ENCODE measurements at places on chromosomes 6 and 20. TPM values are rescaled to one million over a fixed set of nuclear protein-coding genes. Genes with fewer than 3 reads are reported as not detected.

The STX11 gene
- polyA plus RNA-seq, result 2.0 TPM

The PGC gene
- polyA plus RNA-seq, result 0.39 TPM

The RGS17 gene
- polyA plus RNA-seq, result not detected

The GSTA1 gene
- polyA plus RNA-seq, result 725 TPM

The TCF15 gene
- polyA plus RNA-seq, result 1.6 TPM

The LINC00237 gene
- not detected for polyA plus RNA-seq

The LRRN4 gene
- polyA plus RNA-seq, result 1.6 TPM

DNA sequence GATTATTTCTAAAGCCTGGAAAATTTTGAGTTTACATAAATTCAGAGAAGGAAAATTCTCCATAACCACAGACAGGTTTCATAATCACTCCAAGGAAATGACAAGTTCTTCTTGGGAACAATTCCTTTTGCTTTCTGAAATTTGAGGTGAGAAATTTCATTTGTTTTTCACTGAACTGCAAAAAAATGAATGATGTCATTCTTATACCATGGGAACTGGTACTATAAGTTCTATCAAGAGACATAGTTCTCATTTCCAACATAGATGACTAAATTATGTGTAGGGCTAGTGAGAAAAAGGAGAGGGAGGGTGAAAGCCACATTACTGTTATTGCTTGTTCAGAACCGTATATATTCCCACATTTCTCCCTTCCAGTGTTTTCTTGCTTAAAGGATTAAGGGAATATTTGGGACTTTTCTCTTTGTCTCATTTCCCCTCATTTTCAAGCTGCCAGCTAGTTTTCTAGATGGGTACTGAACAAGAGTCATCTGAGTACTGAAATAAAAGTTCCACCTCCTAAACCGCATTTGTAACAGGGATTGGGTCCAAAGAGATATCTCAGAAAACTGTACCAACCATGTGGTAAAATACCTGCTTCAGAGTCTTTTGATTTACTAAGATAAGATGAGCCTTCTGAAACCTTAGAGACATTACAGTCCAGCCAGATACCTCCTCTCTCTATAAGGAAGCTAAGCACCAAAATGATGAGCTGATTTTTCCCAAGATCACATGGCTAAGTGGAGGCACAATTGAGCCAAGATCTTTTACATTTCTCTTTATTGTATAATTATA lies 144.3 kb upstream of the PRDM1 start:
- no peak for DNase-seq

DNA sequence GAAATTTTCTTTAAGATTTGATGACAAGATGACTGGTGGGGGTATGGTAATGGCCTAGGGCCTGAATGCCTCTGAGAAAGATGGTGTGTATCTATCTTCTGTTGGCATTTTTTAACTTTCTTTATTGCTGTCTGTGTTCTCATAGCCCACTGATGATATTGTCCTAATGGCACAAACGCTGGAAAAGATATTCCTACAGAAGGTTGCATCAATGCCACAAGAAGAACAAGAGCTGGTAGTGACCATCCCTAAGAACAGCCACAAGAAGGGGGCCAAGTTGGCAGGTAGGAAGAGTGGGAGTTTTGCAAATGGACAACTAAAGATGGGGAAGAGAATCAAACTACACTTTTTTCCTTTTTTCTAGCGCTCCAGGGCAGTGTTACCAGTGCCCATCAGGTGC lies 7.5 kb downstream of the BRD2 start:
- no peak for DNase-seq

GRCh38 chr6:12090714-12091113 lies 78.6 kb downstream of the HIVEP1 start:
- DNase-seq, result no peak

GRCh38 chr20:1823450-1823844 lies 71.8 kb upstream of the SIRPA start:
- DNase-seq, result no peak

- peak; percentile 59 for DNase-seq
Measured at GRCh38 chr6:68559716-68560115, 75.4 kb upstream of the ADGRB3 start.

DNA sequence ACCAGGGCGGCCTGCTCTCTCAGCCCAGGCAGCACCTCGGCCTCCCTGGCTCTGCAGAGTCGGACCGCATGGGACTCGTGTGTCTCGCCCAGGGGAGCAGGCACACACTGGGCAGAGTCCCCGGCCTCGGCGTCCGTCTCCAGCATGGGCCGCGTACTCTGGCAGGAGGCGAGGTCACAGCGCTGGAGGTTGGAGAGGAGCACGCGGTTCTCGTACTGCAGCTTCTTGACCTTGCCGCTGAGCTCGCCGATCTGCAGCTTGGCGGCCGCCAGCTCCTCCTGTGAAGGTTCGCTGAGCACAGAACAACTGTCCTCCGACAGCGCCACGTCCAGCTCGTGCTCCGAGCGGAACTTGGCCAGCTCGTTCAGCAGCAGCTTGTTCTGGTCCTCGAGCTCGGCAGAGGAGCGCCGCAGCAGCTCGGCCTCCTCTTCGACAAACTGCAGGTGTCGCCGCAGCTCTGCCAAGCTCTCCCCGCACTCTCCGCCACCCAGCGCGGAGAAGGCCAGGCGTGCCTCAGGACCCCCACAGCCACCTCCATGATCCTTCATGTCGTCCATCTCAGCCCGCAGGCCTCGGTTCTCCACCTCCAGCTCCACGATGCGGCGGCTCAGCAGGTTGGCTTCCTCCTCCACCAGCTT lies 42.0 kb upstream of the DSN1 start:
- DNase-seq, result no peak

GRCh38 chr6:1657116-1657770 lies 47.5 kb downstream of the FOXC1 start:
- peak; percentile 68 for DNase-seq

DNA sequence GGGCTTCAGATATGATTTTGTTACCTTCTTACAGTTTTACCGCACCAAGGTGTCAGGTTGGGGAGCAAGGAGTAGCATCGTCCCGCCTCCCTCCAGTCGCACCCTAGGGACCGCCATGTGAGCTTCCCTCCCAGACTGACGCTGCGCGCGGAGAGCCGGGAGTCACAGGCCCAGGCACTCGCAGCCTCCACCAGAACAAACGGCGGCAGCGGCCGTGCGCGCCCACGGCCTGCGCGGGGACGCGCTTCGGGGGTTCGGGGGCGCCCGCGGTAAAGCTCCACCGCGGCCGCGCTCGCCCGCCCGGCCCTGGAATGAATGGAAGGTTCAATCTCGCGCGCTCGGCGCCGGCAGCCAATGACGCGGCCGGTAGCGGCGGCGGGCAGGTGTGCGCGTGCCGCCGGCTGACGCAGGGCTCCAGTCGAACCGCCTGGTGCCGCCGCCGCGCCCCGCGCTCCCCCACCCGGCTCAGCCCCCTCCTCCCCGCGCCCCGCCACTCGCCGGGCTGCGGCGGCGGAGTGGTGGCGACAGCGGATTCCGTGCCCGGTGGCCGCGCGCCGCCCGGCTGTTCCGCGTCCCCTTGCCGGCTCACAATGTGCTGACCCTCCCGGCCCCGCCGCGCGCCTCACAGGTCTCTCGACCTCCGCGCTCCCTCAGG lies 16.5 kb upstream of the LIN28B start:
- peak; percentile 17 for DNase-seq

DNA sequence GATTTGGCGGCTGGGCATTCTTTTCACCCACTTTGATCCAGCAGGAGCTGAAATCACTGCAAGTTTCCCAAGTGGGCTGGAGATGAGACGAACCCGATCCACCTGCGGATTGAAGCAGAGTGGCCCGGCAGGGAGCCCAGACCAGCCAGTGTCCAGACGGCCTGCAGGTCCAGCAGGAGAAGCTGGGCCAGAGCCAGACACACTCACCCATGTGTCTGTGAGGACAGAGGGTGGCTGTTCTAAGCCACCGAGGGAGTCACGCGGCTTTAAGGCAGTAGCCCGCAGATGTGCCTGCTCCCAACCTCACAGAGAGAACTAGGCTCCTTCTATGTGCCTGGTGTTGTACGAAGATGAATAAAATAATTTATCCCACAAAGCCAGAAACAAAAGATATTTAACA lies 200.7 kb downstream of the WDR27 start:
- DNase-seq, result no peak

- no peak for DNase-seq
Measured at GRCh38 chr6:81769824-81770223, 17.3 kb upstream of the TENT5A start.
